Neuronal stem cell (in vitro differentiated cells): ENCODE measurements at places on chromosomes 12 and 14.
A peak's percentile ranks its signal among the peaks of the same experiment; 100 is the strongest.

DNA sequence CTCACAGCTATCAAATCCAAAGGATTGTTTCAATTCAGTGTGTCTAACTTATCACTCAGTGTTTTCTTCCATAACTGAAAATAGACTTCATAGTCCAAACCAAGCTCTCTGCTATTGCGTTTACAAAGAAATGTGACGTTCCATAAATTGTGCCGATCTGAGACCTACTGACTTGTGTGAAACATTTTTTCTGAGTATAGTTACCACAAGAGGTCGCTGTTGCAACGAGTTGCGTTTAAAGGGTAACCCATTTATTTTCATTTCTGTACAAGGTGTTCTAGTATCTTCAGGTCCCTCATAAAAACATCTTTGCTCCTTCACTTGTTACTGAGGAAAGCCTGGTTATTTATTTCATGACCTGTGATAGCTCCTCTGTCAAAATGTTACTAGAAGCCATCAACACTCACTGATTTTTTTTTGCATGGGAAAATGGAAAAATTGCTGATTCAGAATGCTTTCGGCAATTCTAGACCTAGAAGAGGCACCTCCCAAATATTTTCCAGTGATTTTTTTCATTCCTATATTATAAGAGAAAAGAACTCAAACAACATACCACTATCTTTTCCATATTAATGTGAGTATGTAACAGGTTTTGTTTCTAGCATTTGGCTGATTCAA lies 60.9 kb upstream of the OR4E1 start:
- DNase-seq, result peak; percentile 39

DNA sequence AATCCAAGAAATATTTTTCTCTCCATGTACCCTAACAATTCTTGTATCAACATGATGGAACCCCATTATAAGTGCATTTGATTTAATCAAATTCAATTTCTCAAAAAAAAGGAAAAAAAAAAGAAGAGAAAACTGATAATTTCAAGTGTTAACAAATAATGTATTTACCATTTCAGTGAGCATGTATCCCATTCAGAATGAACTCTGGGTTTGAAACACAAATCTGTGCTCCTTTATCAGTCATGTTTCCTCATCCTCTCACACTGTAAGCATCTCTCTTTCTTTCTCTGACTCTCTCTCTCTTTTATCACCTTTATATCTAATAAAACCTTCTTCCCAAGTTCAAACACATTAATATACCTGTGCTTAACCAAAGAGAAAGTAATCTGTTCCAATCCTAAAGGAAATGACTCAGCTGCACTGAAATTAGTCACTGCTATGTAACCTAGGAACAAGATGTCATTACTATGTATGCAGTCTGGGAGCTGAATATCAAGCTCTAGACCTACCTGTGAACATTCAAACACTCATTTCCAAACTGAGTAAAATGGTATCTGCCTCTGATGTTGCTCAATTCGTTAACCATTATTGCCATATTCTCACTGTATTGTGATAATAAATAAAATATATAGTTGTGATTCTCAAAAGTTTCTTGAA lies 135.0 kb upstream of the LRIG3 start:
- no peak for DNase-seq

DNA sequence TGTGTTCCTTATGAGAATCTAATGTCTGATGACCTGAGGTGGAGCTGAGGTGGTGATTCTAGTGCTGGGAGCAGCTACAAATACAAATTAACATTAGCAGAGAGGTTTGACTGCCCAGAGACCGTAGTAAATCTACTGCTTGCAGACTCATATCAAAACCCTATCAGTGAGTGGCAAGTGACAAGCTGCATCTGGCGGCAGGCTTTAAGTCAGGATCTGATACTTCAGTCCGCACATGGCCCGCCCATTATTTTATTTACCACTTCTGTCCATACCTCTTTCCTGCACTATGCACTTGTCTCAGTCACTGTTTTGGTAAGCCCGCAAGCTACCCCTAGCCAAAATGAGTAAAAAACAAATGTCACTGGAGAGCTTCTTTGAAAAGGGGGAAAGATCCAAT lies 11.4 kb downstream of the CEP128 start:
- DNase-seq, result no peak

GRCh38 chr12:64171715-64172114 lies 50.4 kb downstream of the KICS2 start:
- DNase-seq, result no peak

GRCh38 chr14:92719421-92719820 lies 29.0 kb downstream of the LGMN start:
- DNase-seq, result no peak

GRCh38 chr12:62676521-62677307 lies 210.1 kb downstream of the MON2 start:
- DNase-seq, result no peak

DNA sequence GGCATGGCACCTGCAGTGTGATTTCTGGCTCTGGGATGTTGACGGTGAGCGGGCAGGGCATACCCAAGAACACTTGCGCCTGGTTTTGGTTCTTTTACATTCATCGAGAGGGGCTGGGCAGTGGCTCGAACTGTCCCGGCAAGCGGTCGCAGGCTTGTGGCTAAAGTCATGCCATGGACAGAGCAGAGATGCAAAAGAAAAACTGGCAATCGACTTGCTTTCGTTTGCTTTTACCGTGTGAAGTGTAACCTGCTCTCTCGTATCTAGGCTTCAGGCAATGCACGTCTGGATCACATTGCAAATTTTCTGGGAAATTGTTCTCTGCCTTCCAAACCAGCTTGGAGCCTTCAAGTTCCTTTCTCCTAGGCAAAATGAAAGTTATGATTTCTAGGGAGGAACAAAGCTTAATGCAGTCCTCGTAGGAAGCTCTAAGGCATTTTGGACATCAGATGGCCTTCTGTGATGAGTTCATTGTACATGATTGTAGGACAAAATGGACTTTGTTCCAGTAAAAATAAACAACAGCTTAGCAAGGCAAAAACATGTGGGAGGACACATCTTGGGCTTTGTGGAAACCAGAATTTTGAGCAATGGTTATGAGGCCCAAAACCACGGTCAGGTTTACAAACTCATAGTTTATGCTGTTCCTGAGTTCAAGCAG lies 18.3 kb downstream of the ADGRD1 start:
- DNase-seq, result no peak
